ENCODE measurements at places on chromosomes 7 and 10.

- no peak for DNase-seq
Measured at GRCh38 chr7:72028267-72028666, 383.9 kb downstream of the CALN1 start.

- DNase-seq, result no peak
Measured at GRCh38 chr7:111955616-111956015, 250.6 kb downstream of the DOCK4 start.

GRCh38 chr10:122181041-122181732 lies 89.9 kb upstream of the BTBD16 start:
- DNase-seq, result no peak

- no peak for DNase-seq
Measured at GRCh38 chr7:21568762-21569161, 25.9 kb downstream of the DNAH11 start.

GRCh38 chr10:101229266-101230182 lies at the start of gene LBX1:
Gene LBX1, minus strand, starts transcription at chr10:101229463. Its CDS starts 648 bp downstream, at chr10:101228815.
- DNase-seq, result no peak

GRCh38 chr7:29086545-29086944 lies 59.8 kb downstream of the CPVL start:
- no peak for DNase-seq

DNA sequence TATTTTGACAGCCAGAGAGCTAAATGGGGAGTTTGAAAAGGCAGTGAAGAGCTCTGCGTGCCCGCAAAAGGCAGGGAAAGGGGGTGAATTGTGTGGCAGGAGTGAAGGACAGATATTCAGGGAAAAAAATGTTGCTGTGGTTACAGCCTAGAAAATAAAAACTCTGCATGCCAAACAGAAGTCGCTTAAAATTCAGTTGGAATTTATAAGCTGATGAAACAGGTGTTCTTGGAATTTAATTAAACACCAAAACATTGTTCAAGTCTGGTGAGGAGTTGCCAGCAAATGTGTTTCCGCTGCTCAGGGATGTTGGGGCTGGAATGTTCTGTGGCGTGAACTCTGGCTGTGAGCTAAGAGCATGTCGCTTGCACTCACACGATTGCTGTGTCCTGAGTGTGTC lies 169.3 kb downstream of the ADRA2A start:
- no peak for DNase-seq

- DNase-seq, result no peak
Measured at GRCh38 chr10:8233049-8233448, 178.6 kb downstream of the GATA3 start.

GRCh38 chr10:127386606-127387327 lies 162.3 kb upstream of the NPS start:
- DNase-seq, result peak; percentile 9

GRCh38 chr7:31091924-31092434 lies 39.9 kb downstream of the ADCYAP1R1 start:
- no peak for DNase-seq

- no peak for DNase-seq
Measured at GRCh38 chr10:4652111-4653010, 173.6 kb upstream of the AKR1E2 start.

DNA sequence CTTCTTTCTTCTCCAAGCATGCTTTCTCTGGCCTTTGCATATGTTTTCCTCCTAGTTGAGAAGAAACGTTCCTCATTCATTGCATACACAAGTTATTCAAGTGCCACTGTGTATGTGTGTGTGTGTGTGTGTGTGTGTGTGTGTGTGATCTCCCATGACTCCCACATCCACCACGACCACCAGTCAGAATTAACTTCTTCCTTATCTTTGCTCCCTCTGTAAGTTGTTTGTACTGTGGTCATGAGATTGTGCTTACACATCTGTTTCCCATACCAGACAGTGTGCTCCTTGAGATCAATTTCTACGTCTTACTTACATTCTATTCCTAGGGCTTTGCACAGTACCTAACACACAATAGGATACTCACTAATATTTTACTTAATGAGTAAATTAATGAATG lies 22.4 kb upstream of the FAM13C start:
- no peak for DNase-seq

DNA sequence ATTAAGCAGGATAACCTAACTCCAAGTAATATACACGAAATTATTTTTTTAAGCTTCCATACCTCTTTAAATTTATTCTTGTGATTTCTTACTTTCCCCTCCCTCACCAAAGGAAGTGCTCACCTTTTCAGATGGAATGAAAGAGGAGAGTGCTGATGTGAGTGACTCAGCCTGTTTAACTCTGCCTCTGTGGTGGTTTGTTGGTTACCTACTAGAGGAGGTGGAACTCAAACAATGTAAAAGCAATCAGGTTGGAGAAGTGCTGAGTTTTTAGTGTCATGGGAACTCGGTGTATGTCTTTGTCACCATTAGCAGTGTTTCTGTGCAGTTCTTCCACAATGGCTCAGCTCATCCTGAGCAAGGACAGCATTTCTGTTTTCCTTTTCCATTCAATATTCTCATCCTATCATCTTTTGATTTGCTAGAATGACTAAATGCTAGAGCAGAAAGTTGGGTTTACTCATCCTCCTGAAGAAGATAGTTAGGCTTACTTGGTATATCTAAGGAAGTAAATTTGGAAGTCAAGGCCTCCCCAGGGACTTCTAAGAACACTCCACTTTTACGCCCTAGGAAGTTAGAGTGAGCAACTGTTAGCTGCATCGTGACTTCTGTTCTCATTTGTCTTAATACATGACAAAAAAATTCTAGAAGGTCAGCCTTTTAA lies 6.0 kb downstream of the ADD3 start:
- no peak for DNase-seq

GRCh38 chr10:29681676-29682448 lies 47.1 kb upstream of the SVIL start:
- no peak for DNase-seq

DNA sequence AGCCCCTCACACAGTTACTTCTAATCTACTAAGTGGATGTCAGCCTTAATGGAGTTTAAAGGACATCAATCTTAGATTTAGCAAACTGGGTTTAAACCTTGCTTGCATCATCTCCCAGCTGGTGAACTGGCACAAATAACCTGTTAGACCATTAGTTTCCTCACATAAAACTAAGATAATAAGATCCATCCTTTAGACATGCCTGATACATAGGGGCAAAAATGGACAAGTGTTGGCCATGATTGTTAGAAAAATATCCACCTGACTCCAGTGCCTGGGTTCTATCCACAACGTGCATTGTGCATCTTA lies 439.1 kb downstream of the TNS3 start:
- no peak for DNase-seq

DNA sequence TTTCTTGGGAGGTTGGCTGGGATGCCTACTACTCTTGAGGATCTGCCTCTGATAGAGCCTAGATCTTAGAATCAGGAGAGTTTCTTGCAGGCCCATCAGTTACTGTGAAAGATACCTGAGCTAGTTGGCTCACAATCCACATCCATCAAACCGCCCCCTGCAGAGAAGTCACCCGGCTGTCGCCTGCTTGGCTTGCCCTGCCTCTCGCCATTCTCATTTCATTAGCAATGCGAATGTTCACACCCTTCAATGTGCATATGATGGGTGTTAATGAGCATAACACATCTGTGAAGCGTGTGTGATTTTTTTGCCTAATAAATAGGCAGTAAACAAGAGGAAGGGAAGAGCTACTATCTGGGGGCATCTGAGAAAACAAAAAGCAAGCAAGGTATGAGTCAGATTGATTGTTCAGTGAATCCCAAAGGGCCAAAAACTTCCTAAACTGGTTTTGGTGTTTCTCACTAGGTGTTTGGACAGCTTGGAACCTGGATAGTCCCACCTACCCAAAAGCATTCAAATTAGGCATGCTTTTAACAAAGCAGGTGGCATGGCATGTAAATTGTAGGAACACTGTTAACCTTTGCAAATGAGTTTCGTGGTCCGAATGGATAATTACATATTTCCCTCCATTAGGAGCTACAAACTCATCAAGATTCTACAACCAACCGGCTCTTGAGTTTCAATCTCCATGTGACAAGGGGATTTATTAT lies 272.3 kb upstream of the C7orf33 start:
- no peak for DNase-seq

- DNase-seq, result peak; percentile 77
Measured at GRCh38 chr7:23679898-23680413, at the start of gene FAM221A. Gene FAM221A, plus strand, starts transcription at chr7:23680199. Its CDS starts 20 bp downstream, at chr7:23680219.

- no peak for DNase-seq
Measured at GRCh38 chr10:60473557-60473956, 83.9 kb upstream of the ANK3 start.

- no peak for DNase-seq
Measured at GRCh38 chr7:40945788-40946187, 757.1 kb downstream of the INHBA start.

DNA sequence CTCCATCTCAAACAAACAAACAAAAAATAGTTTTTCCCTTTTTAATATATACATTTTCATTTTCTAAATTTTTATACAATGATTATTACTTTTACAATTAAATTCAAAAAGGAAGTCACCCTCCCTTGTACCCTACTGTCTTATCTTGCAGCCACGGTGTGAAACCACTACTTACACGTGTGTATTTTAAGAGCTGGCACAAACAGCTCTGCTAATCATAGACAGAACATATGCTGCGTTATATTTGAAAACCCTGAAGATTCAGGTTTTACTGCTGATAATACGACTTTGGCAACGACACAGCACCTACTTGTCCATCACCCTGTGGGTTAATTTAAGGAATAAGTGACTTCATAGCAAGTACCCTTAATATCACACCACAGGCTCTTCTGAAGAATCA lies 991 bp downstream of the ANKRD61 start:
- no peak for DNase-seq

- DNase-seq, result no peak
Measured at GRCh38 chr10:971150-971542, 17.1 kb upstream of the GTPBP4 start.

- no peak for DNase-seq
Measured at GRCh38 chr7:114622221-114622620, 207.6 kb downstream of the FOXP2 start.

DNA sequence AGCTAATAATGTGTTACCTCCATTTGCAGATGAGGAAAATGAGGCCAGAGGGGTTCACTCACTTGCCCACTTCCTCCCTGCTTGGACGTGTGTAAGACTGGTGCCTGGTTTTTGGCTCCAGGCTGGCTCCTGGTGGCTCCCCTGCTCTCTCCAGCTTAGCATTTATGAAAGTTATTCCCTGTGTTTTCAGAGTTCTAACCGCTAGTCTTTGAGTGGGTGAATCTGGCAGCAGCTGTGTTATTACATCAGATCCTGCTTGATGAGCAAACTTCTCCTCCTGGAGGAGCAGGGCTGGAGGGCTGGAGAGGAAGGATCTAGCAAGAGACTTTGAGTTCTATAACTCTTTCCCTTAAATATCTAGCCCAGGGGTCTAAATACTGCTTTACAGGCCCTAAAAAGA lies 80.9 kb upstream of the AGBL3 start:
- DNase-seq, result no peak

DNA sequence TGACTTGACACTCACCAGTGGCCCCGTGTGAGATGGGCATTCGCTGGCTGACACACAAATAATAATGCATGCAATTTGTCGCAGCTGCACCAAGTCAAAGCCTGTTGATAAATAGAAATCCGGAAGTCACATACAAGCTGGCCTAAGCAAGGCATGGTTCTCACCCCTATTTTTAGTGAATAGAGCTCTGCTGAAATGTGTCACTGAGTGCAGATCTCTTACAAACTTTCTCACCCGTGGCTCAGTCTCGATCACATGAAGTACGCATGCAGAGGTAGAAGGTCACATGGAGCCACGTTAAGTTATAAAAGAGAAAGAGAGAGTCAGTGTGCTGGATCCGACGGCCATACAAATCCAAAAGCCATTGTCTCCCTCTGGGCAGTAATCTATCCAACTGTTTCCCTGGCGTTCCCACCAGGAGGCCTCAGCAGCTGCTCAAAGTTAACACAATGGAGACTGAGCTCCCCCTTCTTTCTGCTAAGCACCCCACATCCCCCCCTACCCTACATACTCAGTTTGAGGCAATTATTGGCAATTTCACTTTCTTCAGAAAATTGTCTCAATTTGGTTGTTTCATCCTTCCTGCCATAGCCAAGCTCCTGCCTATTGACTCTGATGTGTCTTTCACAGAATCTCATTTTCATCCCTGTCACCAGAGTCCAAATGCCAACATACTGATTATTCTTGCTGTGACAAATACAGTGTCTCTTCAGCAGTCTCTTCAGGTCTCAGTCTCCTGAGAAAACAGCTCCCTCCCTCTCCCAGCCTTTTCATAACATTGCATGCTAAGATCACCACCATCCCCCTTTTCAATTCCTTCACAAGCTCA lies 473.3 kb upstream of the NRP1 start:
- no peak for DNase-seq

DNA sequence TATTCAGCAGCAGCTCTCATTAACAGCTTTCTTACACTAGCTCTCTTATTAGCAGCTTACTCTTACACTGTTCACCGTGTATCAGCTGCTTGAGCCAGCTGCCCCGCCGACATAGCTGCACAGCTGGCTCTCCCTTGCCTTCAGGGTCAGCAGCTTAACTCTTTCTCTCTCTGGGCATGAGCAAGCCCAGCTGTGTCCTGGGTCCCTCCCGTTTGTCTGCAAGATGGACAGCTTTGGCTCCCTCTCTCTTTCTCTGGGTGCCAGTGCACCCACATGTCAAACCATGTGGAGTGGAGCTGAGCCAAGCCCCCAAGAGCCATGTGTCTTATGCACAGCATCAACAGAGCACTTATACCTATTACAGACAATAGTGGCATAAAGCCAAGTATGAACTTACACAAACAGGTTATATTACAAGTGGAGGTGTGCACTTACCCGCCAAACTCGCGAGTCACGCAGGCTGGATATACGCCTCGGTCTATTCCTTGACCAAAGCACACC lies 35.7 kb upstream of the MTPAP start:
- DNase-seq, result no peak

- DNase-seq, result no peak
Measured at GRCh38 chr7:147161405-147161804, 1044.8 kb downstream of the CNTNAP2 start.

GRCh38 chr10:68628576-68629127 lies 68.5 kb downstream of the TET1 start:
- DNase-seq, result no peak

- DNase-seq, result no peak
Measured at GRCh38 chr7:122515404-122515803, 183.5 kb downstream of the RNF133 start.

GRCh38 chr10:60314069-60314940 lies 75.4 kb downstream of the ANK3 start:
- no peak for DNase-seq

DNA sequence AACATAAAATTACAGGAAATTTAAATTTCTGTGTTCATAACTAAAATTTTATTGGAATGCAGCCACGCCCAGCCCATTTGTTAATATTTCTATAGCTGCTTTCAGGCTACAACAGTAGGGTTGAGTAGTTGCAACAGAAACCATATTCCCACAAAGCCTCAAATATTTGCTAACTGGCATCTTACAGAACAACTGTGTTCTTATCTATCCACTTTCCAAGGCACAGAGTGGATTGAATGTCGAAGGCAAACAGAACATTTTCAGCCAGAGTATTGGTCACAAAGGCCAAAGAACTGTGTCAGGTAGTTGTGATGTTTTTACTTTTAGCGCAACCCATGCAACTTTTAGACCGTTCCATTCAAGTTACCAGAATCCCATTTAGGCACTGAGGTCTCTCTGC lies 51.1 kb upstream of the OPN4 start:
- DNase-seq, result no peak

Measured in iPS DF 6.9 (cell line).